ENCODE measurements at places on chromosomes 1 and 21.

DNA sequence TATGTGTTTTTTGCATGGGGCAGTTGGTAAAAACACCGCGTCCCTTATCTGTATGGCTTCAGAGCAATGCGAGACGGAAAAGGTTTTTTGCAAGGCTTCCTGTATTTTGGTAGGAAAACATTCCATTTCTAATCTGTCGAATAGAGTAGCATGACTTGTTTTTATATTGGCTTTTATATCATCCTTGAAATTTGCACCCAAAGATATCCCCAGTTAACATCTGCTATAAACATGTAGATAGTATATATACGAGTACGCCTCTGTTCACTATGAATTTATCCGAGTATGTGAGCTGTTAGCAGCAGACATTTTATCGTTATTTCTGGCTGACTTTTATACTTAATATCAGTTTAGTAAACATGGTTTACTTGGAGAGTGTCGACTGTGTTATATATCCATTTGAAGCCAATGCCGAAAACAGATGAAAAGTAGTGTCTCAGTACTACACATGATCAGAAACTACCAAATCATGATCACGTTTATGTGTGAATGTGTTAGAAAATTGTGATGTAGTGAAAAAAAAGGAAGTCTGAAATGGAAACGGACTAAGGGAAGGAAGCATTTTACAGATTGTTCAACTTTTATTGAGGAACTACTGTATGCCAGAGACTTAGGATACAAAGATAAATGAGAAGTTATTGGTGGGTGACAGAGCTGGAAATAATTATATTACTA is 1.0 kb downstream of the LEPR start:
- no peak for DNase-seq

GRCh38 chr1:46503421-46503820 is 13.8 kb downstream of the DMBX1 start:
- no peak for DNase-seq

- DNase-seq, result no peak
Measured at GRCh38 chr21:45410865-45411809, 6.2 kb downstream of the COL18A1 start.

GRCh38 chr1:172146141-172146850 is 274.2 kb upstream of the C1orf105 start:
- DNase-seq, result no peak
